NCI-H1930 (cell line): ENCODE measurements at places on chromosomes 1 and 21.

DNA sequence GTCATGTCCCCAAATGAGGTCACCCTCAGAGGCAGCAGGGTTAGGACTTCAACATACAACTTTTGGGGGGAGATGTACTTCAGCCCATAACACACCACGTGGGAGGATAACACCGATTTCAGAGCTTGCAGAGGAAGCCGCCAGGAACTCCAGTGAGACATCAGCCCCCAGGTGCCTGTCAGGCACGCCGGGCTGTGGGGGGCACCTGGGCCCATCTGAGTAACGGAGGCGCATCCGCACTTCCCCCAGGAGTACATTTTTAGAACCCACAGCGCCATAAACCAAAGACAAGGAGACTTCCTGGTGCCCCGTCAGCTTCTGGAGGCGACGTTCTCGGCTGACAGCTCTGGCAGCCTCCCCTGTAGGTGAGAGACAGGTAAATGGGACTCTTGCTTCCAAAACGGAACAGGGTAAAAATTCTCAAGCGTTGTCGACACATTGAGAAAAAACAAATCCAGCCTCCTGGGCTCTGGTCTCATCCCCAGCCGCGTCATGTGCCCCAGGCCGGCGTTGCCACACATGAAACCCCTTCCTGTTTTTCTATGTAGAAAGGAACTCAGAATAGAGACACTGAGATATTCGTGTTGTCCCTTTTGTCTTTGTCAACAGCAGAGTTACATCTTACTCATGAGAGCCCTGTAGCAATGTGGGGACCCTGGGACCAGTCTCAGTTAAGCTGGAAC lies 93.3 kb downstream of the PDE9A start:
- DNase-seq = no peak

GRCh38 chr1:185679220-185679619 lies 55.0 kb upstream of the HMCN1 start:
- DNase-seq = no peak

DNA sequence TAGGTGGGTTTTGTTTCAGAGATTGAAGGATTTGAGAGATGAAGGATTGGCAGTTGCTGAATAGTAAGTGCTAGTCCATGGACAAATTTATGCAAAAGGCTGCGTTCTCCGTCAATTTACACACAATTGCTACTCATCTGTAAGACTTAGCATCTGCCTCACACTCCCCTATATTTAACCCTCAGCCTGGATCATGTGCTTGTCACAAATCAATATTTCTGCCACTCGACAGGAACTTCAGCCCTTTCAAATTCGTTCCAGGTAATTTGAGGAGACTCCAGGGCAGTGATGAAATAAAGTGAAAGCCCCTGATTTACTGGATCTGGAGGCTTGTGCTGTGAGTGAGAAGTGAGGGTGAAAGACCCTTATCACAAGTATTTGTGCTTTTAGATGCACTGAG lies 105.6 kb upstream of the UBE2U start:
- no peak for DNase-seq

GRCh38 chr1:101071470-101071891 lies 45.9 kb upstream of the DPH5 start:
- no peak for DNase-seq

DNA sequence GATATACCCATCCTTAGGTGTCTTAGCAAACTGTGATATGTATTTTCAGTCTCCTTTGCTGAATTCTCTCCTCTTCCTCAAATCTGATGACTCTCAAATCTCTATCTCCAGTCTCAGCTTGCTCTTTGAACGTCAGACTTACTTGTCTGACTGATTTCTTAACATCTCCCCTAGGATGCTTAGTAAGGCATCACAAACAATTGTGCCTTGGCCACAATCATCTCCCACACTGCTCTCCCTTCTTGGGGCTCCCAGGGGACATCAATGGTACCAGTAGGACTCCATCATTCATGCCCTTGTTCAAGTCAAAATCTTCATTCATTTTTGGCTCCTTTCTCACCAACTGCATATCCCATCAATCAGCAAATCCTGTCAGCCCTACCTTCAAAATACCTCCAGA lies 42.0 kb downstream of the GNG12 start:
- no peak for DNase-seq

DNA sequence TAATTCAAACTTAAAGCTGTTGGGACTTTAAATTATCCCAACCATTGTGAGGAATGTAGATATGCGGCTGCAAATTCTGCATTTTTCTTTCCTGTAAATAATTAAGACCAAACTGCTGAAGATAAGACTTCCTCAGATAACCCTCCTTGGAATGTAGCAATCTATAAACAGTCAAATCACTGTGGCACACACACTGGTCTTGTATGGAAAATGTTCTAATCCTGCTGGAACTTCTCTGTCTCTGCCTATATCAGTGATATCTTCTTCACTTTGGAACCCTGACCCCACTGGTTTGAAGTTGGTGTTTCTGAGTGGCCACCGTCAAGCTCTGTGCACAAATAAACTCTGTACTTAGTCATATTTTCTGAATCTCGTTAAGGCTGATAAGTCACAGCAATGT lies 32.9 kb downstream of the HSF2BP start:
- no peak for DNase-seq

- DNase-seq = peak; percentile 27
Measured at GRCh38 chr1:178092878-178093493, 918 bp upstream of the RASAL2 start.

DNA sequence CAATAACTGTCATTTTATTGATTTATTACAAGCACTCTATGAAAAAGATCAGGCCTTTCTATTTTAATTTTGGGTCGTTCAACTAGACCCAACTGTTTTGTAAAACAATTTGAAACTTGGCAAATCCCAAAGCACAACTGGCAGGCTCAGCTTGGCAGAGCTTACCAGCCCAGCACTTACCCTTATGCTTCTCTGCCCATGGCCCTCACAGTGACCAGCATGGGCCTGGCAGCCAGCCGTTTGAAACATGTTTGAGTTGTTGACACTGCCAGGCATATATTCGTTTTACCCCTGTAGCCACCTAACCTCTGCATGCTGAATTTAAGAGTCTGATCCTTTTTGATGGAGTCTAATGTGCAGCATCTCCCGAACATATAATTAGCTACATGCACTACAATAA lies 796.7 kb upstream of the ADGRL2 start:
- DNase-seq = no peak

- DNase-seq = no peak
Measured at GRCh38 chr1:41592451-41593125, 108.1 kb upstream of the EDN2 start.

DNA sequence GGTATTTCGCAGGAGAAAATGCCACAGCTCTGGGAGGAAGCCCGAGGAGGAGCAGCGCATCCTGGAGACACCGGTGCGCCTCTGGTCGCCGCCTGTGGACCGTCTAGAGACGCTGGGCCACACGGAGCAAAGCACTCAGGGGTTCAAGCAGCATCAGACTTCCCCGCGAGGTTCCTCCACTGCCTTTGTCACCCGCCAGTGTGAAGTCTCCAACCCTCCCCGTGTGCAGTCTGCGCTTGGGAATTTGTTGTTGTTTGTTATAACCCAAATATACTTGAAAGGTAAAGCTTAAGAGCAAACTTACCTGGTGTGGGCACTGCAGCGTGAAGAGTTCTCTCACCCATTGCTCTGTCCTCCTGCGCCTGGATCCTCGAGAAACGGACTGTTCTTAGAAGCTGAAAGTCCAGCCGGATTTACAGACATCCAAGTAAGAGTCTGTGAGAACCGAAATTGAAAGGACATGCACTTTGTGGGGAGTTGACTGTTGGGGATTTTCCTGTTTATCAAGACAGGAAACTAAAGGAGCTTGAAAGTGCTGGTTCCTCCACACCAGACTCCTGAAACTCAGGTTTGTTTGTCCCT lies at the start of gene GBP4:
TSS of gene GBP4 (minus strand) at position 452 of the 582 bp plus-strand sequence. CDS start at position 344, 108 bp downstream.
- no peak for DNase-seq

DNA sequence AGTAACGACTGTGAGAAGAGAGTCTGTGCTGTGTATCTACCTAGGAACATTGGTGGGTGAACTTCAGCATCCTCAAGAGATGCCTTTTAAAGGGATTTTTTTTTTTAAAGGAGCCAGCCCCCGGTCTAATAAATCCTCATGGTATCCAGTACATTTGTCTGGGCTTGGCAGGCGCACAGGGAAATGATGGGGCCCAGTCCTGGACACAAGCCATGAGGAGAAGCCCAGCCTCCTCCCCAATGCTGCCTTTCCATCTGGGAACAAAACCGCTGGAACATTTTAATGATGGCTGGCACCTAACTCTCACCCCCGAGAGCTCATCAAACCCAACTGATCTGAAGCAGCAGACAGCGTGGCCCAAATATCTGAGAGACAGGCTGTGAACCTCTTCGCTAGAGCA lies 64.2 kb downstream of the ACOT7 start:
- no peak for DNase-seq

DNA sequence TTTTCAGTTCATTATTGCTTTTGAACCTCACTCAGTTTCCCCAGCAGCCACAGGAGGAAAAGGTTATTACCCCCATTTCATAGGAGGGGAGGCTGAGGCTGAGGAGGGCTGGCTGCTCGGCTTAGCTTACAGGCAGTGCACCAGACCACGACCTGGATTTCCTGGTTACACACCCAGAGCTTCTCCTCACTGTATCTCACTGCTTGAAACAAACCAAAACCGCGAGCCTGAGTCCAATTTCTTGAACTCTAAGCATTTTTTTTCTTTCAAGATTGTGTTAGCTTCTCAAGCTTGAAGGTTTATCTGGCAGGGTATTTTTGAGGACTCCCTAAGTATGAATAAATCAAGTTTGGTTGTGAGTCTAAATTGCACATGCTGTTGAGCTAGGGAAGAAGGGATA lies 188.9 kb upstream of the EDN2 start:
- no peak for DNase-seq

DNA sequence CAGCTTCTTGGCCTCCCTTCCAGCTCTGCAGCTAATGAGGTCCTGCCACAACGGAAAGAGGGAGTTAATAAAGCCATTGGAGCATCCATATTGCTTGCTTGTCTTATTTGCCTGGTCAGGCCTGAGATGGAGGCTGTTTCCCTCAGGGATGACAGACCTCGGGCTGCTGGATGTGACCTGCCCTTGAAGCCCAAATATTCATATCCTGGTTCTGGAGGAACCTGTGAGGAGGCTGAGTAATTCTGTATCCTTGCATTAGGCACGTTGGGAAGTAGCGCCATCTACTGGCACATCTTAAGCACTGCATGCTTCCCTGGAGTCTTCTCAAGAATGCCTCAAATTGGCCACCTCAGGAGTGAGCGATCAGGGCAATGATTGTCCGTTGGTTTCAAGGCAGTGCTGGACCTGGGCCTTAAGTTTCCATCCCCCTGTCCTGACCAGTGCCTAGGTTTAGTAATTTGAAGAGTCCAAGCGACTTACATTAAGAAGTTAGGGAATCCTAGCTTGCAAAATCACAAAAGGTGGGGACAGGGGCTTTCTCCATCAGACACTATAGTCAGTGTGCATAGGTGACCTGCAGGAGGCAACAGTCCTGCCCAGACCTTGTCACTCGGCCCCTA lies 13.8 kb upstream of the NASP start:
- DNase-seq = peak; percentile 70

GRCh38 chr1:232062967-232063366 lies 436.4 kb downstream of the DISC1 start:
- DNase-seq = no peak

GRCh38 chr1:202411422-202411821 lies 62.9 kb downstream of the PPP1R12B start:
- DNase-seq = no peak

DNA sequence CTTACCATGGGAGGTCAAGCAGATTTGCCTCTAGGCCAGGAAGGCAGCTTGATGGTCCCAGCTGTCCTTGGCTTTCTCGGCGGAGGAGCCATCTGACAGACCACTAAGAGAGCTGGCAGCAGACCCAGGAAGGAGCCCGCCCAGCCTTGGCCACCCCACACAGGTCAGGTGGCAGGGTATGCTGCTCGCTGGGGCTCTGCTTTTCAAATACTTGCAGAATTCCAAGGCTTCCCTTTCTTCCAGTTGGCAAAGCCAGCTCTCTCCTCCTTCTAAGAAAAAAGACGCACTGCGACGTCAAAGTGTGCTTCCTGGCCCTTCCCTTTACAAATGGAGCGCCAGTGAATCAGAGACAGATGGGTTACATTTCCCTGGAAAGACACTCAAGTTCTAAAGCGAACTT lies 229.4 kb downstream of the CACNA1E start:
- no peak for DNase-seq

GRCh38 chr1:242873661-242874060 lies 349.2 kb upstream of the PLD5 start:
- no peak for DNase-seq

- DNase-seq = no peak
Measured at GRCh38 chr1:30008998-30009657, 714.3 kb downstream of the MATN1 start.

DNA sequence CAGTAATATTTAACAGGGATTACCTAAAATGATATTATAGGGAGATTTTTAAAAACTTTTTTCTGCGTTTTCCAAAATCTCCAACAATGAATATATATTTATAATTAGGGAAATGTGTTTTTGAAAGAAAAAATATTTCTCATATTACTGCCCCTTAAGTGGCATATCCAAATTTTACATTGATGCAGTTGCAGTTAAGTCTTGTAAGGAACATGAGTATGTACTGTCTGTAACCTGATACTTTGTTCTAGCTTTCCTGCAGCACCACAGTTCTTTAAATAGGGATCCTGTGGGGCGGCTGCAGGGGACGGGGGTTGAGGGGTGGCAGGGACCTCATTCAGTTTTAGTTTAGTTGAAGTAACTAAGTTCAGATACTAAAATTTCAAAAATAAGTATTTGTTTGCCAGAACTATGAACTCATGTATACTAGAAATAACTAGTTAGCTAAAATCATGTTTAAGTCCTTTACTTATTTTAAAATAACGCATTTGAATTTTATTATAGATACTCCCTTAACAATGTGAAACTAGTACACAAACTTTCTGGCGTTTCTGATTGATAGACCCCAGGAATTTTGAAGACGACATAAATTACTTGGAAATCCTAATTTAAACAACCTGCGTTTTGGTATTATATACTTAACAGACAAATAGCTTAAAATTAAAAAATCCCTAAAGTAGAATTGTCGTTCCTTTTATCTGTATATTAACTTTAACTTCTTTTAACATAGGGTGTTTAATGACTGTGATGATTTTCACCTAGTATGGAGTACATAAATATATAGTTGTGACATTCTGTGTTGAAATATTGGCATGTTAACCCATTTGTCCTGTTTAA lies 639 bp upstream of the DNAJB4 start:
- DNase-seq = no peak

DNA sequence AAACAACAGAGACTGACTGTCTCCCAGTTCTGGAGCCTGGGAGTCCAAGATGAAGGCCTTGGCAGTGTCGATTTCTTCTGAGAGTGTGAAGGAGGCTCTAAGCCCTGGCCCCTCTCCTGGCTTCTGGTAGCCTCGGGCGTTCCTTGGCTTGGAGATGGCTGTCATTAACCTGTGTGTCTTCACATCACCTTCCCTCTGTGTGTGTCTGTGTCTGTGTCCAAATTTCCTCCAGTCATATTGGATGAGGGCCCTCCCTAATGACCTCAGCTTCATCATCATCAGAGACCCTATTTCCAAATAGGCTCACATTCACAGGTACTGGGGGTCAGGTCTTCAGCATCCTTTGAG lies 138.3 kb downstream of the TOMM20 start:
- no peak for DNase-seq
